ENCODE measurements at places on chromosomes 1 and 21.
A peak's percentile ranks its signal among the peaks of the same experiment; 100 is the strongest.

GRCh38 chr1:223242971-223243370, 99.9 kb upstream of the TLR5 start:
- DNase-seq: no peak

- DNase-seq: peak; percentile 77
Measured at GRCh38 chr1:52033190-52034049, at the start of gene KTI12. Gene KTI12 (minus strand): TSS chr1:52033810. CDS start chr1:52033761, 49 bp downstream.

DNA sequence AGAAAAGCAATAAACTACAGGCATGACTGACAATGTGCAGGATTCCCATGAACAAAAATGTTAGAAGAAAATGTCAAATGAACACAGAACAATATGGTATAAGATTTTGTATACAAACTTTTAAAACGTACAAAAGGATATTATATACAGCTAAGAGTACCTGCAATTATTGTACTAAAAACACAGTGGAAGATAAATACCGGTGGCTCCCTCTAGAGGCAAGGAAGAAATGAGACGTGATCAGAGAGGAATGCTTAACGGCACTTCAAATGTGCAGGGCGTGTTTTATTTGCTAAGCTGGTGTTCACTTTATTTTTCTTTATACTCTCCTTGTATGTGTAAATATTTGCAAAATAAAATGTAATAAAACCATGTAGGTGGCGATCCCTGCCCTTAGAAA, 191.8 kb upstream of the SAMSN1 start:
- no peak for DNase-seq

- peak; percentile 59 for DNase-seq
Measured at GRCh38 chr1:172638885-172639831, 19.7 kb upstream of the FASLG start.

- no peak for DNase-seq
Measured at GRCh38 chr1:56424744-56425493, 154.4 kb downstream of the PLPP3 start.

DNA sequence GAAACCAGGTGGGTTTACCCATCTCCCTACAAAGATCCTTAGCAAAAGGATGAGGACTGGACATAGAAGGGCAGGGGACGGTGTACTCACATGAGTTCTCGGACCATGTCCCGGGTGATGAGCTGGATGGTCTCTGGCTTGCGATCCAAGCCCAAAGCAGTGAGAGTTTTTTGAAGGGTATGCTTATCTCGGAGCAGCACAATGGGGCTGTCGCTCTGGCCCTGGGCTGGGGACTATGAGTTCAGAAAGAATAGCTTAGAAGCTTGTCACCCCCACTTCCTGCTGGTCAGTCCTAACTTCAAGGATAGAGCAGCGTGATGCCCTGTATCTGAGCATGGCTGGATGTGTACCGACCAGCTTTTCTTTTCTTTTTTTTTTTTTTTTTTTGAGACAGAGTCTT, 9.6 kb downstream of the CFAP45 start:
- DNase-seq: no peak

- DNase-seq: no peak
Measured at GRCh38 chr1:53309802-53310201, 18.1 kb downstream of the LRP8 start.

GRCh38 chr1:1065265-1065939, 8.7 kb downstream of the RNF223 start:
- no peak for DNase-seq

- no peak for DNase-seq
Measured at GRCh38 chr1:173628888-173629287, 6.2 kb upstream of the TEX50 start.

- DNase-seq: no peak
Measured at GRCh38 chr1:218459878-218460711, 115.0 kb downstream of the TGFB2 start.

DNA sequence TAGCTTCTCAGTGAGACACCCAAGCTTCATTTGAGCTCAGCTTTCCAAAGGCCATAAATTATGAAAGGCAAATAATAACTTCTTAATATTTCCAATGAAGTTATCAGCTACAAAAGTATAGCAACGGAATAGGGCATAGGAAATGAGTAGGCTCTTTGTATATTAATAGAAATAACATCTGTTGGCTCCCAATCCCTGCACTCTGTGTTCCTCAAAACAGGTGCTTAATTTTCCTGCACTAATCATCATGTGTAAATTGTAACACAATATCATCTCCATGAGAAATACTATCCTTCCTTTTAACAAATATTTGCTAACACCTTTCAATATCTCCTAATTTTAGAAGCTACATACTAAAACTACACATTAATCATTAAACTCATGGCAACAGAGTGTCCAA, 19.2 kb upstream of the IFI44L start:
- no peak for DNase-seq

- DNase-seq: no peak
Measured at GRCh38 chr1:183730107-183730724, 74.7 kb upstream of the RGL1 start.

DNA sequence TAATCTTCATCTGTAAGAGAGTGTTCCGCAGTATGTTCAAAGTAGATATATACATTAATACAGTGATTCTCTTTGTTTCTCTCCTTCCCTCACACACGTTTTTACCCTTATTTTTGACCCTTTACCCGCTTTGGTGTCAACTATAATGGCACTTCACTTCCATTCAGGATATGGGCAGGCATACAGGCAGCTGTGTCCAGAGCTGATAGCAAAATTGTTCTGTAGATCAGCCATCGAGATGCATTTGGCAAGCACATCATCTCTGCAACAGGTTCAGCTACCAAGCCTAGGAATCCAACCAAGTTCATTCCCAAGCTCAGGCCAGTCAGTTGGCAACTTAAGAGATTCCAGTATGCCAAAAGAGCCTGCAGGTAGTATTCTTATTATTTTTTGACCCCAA, 74.8 kb downstream of the FNBP1L start:
- no peak for DNase-seq

DNA sequence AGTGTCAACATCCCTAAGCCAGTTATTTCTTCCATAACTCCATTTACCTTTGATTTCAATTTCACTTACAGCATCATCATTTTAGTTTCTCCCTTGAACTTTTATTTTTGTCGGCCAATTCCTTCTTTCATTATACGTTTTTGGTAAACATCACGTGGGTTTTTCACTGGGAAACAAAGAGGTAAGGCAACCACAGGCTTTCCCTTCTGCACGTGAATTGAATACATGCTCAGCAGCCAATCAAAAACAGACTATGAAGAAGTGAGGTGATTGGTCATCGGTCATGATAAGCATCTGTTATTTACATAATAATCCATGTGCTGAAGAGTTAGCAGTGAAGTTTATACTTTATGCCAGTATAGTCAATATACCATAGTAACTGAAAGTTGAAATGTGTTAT, 98.7 kb downstream of the NCAM2 start:
- DNase-seq: no peak

DNA sequence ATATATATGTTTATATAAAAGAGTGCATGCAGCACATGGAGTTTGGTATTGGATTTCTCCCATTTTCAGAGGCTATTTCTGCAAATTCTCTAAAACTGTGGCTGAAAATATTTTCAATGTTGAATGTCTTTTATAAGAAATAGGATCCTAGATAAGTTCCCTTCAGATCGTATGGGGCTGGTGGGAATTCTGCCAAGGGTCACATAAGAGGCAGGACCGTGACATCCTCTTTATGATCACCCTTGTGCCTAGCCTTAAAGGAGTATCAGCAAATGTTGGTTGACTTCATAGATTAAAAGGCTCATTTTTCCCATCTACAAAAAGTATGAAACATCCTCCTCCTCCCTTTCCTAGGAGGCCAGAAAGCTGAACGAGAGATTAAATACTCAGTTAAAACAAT, 1.3 kb upstream of the IFNAR2 start:
- no peak for DNase-seq

GRCh38 chr1:171901245-171901644, 59.9 kb downstream of the DNM3 start:
- DNase-seq: no peak

GRCh38 chr1:43545339-43545694, 14.6 kb downstream of the PTPRF start:
- DNase-seq: no peak

DNA sequence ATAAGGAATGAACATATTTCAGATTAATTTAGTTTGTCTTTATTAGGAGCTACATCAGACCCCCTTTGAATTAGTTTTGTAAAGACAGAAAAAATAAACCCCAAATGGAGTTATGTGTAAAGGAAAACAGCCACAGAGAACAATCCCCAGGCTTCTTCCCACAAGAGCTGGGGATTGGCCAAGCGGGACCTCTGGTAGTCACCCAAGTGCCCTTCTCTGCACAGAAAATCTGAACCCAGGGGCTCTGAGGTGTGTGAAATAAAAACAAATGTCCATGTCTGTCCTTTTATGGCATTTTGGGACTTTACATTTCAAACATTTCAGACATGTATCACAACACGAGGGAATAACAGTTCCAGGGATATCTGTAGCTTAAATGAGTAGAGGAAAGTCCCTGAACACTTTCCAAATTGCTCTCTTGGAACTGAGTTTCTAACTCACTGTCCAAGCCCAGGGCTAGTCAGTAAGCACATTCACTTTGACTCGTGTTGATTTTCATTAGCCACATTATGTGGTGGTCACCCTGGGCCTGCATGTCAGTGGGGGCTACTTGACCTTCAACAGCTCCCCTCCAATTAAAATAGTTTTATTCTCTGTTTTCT, 22.5 kb downstream of the DPT start:
- DNase-seq: no peak

DNA sequence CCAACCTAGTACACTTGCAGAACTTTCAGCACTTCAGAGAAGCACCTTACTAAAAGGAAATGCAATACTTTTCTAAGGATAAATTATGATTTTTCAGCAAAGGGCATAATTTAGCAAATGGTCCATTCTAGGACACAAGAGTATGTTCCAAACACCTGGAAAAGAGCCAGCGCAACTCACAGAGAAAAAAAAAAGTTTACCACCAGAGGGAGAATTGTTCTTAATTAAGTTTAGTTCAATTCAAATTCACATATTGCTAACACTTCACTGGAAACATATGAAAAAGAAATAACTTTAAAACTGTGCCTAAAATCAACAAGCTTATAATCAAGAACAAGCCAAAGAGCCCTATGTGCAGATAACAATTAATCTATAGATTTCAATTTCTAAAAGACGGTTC, 338.1 kb downstream of the SEC16B start:
- no peak for DNase-seq

DNA sequence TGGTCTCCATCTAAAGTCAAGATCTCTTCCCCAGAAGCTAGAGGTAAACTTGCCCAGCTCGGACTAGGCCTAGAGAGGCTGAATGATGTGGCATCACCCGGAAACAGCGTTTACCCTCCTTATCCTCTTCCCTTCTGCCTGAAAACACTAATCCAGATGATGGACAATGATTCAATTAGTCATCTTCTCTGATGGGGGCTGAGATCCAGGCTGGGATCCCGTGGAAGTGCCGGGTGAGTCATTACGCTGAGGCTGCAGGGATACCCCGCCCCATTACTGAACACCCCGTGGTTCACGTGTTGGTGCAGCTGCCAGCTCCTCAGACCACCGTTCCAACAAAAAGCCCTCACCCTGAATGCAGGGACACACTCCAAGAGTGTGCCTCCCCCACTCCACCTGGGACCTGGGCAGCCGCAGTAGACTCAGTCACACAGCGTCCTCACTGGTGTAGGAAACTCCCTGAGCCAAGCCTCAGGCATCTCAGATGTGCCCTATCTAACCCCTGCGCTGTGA, 2.0 kb downstream of the S100A6 start:
- DNase-seq: no peak

GRCh38 chr1:24349891-24350290, 30.7 kb downstream of the GRHL3 start:
- no peak for DNase-seq

DNA sequence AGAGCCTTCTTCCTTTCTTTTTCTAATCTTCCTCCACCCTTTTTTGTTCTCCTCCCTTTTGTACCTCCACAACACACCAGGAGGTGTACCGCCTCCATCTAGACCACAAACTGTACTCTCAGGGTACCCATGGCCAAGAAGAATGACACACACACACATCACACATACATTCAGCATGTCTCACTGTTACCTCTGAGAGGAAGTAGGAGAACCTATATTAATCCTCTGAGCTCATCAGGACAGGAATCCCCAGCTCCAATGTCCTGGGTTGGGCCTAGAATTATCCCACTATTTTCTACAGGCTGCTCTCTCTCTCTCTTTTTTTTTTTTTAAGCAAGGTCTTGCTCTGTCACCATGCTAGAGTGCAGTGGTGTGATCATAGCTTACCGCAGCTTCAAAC, 36.7 kb downstream of the ATP2B4 start:
- DNase-seq: no peak

GRCh38 chr1:182927693-182928433, 25.1 kb downstream of the SHCBP1L start:
- no peak for DNase-seq

DNA sequence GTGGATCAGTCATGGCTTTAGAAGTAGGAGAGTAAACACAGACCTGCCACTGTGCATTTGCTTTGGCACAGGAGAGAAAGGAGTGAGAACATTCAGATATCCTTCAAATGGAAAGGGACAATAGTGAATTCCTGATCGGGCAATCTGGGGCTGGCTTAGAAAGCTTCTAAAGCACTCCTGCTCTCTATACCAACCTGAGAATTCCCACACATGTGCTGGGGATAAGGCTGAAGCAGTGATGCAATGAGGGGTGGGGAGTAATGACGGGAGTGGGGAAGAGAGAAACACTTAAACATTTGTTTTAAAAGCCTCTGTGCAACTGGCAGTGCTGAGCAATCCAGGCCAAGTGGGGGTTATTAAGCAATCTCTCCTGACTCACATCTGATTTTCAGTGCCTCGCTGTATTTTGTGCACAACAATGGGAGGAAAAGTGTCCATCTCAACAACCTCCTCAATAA, 108.8 kb downstream of the KIAA0319L start:
- no peak for DNase-seq

DNA sequence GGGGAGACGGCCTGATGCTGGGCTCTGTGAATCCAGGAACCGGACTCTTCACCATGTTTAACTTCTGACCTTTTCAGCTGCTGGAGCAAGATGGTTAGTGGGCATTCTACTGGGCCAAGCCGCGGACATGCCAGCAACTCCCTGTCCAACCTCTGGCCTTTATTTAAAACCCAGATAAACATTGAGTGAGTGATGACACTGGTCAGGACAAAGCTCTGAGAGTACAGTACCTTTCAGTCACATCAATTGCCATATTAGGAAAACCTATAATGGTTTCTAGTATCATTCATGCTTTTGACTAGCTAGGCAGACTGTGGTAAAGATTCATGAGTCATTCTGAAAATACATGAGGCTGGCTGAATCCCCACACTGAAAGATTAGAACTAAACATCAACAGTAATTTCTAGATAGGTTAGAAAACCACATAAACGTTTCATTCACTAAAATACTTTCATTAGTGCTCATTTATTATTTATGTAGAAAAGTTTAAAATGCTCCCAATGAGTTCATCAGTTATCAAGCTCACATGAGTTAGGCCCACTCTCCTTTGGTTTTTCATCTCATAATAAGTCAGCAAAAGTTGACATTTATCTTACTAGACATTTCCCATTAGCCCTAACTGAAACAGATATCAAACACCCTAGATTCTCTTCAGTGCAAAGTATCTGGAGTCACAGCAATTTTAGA, 7.1 kb upstream of the ACTA1 start:
- no peak for DNase-seq

GRCh38 chr1:90989990-90990389, 31.8 kb downstream of the ZNF644 start:
- no peak for DNase-seq

All from stimulated activated CD8-positive, alpha-beta memory T cell treated with anti-CD3 and anti-CD28 coated beads, Interleukin-4, amount 100 ng/mL, for 4 hours (primary cell).